Islet precursor cell (in vitro differentiated cells): ENCODE measurements at places on chromosomes 6 and 20.

- peak; percentile 62 for DNase-seq
Measured at GRCh38 chr6:161496941-161497340, 223.1 kb upstream of the AGPAT4 start.

DNA sequence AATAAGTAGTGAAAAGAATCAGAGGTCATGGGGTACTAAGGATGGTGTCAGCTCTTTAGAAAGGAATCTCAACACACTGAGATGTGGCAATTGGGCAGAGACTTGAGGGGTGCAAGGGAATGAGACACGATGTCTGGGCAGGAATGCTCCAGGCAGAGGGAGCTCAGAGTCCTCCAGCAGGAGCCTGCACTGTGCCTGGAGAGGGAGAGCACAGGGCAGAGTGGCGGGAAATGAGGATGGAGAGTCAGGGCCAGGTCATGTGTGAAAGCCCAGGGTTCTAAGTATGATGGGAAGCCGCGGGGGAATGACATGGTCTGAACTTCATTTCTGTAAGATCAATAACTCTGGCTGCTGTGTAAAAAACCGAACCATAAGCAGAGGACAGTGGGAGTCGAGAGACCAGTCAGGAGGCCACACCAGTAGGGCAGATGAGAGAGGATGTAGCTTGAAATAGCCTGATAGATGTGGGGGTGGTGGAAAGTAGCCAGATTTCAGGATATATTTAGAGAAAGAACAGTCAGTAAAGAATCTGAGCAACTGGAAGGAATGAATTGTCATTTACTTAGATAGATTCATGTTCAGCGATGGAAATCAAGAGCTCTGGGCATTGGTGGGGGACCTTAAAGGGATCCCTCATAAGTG, 133.4 kb upstream of the DTNBP1 start:
- DNase-seq, result no peak

DNA sequence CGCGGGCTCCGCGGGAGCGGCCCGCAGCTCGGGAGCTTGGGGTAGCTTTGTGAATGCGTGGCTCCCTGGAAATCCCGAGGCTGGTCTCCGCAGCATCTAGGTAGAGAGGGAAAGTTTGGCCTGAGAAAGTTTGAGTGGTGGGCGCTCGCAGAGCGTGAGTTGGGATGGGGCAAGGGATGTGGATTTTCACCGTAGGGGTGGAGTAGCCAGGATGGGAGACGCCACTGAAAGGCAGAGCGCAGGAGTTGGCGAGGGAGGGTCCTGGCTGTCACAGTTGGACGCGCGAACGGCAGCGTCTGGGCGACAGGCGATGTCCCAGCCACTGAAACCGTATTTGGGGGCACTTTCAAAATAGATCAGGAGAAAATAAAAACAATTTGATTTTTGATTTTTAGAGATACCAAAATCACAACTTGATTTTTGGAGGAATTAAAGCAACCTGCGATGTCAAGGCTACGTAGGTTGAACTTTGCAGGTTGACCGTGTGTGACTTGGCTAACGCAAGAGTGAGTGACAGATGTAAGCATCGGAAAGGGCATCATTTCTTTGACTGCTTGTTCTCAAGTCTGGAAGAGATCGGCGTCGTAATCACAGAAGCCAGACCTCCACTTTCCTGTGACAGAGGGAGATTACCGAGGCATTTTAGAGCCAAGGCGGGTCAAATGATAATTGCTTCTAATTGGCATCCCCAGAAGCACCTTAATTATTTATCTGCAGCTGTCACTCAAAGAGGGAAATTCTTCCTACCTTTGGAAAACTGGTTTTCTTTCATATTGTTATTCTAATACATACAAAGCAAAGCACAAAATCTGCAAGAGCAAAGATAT, 646 bp downstream of the HEY2 start:
- peak; percentile 68 for DNase-seq

GRCh38 chr6:47574789-47575188, 97.2 kb downstream of the CD2AP start:
- no peak for DNase-seq

GRCh38 chr6:167856999-167857660, 30.4 kb downstream of the AFDN start:
- DNase-seq, result no peak

DNA sequence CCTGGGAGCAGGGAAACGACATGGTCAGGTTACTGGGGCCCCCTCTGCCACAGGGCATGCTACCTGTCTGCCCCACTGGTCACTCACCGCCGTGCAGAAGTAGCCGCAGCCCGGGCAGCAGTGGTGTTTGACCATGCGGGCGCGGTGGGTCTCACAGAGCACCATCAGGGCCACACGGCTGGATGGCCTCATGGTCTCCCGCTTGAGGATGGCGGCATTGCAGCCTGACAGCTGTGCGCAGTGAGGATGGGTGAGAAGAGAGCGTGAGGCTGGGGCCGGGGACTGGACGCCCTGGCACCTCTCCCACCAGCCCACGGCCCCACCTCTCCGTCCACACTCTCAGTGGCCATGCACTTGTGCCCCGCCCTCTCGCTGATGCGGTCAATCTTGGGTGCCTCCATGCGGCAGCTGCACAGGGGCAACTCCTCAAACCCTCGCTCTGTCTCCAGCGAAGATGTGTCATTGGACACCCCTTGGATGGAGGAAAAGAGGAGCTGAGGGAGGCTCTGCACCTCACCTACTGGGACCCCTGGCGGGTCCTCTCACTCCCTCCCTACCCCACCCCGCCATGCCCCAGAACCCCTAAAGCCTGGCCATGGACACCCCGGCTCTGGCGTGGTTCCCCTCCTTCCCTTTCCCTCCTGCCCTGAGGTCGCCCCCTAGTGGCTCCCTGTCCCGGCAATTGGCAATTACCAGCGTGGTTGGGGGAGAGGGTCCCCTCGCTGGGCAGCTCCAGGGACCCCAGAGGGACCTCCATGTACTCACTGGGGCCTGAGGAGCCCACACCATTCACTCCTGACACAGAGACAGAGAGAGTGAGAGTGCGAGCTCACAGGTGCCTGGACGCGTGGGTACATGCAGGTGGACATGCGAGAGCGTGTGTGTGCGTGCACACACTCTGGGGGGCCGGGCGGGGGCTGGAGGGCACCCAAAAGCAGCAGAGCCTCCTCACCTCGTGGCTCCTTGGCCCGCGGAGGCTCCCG, 8.9 kb downstream of the EHMT2 start:
- no peak for DNase-seq

DNA sequence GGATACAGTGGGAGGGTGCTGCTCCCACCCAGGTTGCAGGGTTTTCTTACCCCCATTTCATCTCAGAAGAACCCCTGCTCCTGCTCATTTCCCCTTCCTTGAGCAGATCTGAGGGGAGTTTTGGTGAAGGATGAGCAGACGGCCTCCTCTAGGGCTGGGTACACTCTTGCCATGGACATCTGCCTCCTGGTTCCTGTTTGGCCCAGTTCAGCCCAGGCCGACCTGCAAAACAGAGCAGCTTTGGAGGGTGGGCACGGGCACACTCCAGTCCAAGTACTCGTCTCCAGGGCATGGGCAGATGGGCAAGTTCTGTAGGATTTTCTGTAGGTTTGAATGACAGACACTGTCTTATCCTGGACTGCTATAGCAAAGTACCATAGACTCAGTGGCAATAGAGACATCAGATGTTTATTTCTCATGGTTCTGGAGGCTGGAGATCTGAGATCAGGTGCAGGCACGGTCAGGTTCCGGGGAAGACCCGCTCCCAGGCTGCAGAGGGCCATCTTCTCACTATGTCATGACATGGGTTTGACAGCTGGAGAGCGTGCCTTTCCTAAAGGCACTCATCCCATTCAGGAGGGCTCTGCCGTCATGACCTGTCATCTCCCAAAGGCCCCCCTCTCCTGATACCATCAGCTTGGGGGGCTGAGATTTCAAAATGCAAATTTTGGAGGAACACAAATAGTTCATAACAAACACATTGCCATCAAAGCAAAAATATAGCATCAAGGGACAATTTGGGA, 6.2 kb downstream of the NPBWR2 start:
- DNase-seq, result no peak

- no peak for DNase-seq
Measured at GRCh38 chr6:39520916-39521315, 198.4 kb upstream of the KCNK16 start.

- no peak for DNase-seq
Measured at GRCh38 chr6:16415677-16416076, 177.3 kb downstream of the GMPR start.

GRCh38 chr6:32087574-32088486, 21.3 kb downstream of the TNXB start:
- peak; percentile 93 for DNase-seq

DNA sequence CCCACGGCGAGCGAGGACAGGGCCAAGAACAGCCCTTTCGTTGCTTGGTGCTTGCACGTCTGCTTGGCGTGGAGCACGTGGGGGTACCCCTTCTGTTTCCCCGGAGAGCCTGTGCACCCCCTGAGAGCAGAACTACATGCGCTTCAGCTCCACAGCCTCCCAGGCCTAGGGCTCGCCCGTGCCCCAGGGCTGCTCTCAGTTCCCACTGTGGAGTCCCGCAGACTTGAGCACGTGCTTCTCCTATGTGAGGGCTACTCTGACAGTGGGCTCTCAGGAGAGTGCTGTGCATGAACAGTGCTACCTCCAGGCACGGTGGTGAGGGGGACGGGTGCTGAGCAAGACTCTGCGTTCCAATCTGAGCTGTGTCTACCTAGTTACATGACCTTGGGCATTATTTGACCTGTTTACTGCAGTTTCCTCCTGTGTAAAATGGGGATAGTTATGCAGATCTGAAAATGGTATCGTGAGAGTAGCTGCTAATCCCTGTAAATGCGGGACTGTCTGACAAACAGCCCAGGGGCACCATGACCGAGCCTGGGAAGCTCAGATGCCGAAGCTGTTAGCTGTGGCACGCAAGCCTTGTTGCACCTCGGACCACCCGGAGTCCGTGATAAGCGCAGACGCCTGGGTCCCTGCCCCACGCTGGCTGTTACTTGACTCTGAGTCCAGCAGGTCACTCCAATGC, 82.4 kb downstream of the IRF4 start:
- DNase-seq, result no peak

DNA sequence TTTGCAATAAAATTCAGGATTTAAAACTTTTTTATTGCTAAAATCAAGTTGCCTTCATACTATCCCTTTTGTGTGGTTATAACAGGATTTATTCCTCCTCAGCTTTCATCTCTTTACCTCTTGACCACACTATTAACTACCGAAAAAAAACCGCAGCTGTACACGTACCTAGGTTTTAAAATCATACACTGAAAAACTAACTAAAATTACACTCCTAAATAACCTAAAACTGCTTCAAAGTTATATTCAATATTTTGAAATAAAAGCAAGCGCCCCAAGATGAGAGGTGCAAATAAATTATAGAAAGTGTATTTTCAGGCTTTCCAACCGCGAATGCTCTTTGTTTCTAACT, 1.4 kb downstream of the MPC1 start:
- DNase-seq, result no peak

DNA sequence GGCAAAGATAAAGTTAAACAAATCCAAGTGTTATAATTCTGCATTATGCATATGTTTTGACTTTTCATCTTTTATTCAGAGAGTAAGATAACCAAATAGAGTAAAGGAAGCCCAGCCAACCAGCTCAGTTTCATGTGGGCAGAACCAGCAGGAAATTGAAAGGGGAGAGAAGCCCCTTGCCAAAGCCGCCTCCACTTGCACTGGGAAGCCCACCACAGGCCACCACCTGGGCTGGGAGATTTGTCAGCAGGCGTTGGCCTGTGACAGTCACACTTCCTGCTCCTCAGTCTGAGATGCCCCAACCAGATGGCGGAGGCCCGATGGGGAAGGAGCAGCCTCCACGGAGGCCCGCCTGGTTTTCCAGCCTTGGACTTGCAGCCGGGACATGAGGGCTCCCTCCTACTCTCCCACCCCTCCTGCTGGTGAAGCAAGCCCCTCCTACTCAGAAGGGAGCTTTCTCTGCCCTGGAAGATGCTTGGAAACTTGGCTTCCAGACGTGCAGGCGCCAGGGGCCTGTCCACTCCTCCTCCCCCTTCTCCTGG, 166.8 kb upstream of the SULF2 start:
- DNase-seq, result no peak

GRCh38 chr6:22271081-22271480, 25.8 kb downstream of the PRL start:
- DNase-seq, result no peak

DNA sequence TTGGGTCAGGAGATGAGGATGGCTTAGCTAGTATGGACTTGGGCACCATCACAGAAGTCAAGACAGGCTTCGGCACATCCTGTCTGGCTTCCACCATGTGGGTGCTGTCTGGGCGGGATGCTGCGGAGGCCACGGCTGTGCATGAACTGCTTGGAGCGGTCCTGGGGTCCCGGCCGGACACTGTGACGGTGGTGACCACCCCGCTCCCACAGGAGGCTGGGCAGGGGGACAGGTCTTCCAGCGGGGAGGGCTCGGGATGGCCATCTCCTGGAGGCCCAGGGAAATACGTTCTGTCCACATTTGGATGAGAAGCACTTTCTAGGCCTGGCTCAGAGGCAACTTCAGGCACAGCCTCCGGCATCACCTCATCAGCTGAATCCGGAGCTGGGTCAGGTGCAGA, 32.1 kb upstream of the TCFL5 start:
- DNase-seq, result no peak

DNA sequence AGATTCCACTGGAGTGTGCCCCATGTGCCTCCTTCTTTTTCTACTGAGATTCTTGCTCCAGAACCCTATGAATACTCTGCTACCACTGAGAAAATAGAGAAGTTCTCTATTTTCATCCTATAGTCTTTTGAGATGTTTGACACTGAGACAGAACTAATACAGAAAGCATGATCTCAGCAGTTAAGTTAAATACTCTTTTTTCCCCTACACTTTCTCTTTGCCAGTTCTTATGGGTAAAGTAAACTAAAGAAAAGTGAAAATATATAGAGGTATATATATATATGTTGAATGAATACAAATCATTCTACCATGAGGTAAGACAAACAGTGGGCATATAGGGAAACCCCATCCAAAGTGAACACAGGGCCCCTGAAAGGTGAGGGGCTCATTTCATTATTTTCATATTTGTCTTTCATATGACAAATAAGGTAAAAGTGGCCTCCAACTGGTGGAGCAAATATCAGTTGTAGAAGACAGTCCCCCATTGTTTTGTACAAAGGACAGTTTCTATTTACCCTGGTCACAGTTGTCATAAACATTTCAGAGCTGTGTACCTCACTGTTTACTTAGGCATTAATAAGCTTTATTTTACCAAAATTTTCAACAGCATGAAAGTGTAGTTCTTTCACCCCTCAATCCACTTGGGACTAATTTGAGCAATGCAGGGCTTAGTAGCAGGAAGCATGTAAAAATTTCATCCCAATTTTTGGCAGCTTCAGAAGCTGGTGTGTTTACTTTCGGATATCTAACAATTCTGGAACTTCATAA, 188.3 kb upstream of the MARCKS start:
- DNase-seq, result no peak

GRCh38 chr6:69019832-69020231, 384.8 kb downstream of the ADGRB3 start:
- no peak for DNase-seq
